ENCODE measurements at places on chromosomes 6 and 20.
A peak's percentile ranks its signal among the peaks of the same experiment; 100 is the strongest.

- no peak for DNase-seq
Observed at GRCh38 chr6:148306286-148306685, 36.4 kb upstream of the SASH1 start.

DNA sequence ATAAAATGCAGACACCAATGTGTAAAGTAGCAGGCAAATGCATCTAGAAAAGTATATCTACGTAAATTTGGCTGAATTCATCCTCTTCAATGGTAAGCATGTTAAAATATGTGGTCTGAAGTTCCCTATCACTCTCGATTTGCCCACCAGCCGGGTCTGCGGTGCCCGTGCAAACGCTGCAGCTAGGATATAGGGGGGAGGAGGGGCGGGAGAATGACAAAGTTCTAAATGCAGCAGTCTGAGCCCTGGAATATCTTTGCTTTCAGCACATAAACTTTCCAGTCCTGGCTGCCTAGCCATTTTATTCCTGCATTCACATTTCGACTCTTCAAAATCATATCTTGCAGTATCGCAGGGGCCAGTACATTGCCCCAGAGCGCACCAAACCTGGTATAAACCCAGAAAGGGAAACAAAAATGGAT lies 708 bp downstream of the NRN1 start:
- DNase-seq, result no peak

- no peak for DNase-seq
Observed at GRCh38 chr6:77425216-77425615, 38.1 kb downstream of the HTR1B start.

DNA sequence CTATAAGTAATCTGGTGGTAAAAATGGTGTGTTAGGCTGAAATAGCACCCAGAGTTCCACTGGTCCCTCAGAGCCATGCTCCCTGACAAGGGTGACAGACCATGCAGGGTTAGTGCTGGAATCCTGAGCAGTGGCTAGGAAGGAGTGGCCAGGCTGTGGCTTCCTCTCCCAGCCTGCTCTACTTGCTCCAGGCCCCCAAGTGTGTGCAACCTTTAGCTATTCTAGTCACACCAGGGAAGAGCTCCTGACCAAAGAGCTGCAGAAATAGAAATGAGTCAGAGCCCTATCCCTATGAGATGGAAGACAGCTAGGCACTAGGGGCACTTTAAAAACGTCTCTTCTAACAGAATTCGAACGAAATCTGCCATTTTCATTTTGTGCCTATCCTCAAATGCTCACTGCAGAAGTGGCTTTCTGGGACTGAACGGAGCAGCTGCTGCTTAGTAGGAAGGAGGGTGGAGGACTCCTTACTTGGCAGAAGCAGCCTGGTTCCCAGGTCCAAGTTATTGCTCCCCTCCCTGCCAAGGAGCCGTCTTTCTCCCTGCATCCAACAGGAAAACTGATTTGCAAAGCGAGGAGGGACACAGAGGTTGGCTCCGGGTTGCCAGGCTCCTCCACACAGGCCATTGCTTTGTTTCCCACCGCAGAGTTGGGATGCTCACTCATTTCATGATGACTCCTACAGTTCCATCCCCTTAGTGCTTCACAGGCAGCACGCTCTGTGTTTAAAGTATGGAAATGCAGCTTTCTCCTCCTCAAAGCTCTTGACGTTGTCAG lies 754.5 kb downstream of the C6orf118 start:
- DNase-seq, result peak; percentile 31

GRCh38 chr20:35284992-35285805 lies 627 bp upstream of the EIF6 start:
- DNase-seq, result no peak

GRCh38 chr6:168948002-168948401 lies 305.6 kb downstream of the THBS2 start:
- no peak for DNase-seq

GRCh38 chr6:40131675-40132074 lies 197.4 kb upstream of the MOCS1 start:
- no peak for DNase-seq

- no peak for DNase-seq
Observed at GRCh38 chr6:149223904-149224351, 93.6 kb upstream of the TAB2 start.

GRCh38 chr6:113120224-113120581 lies 736.9 kb upstream of the MARCKS start:
- DNase-seq, result no peak

GRCh38 chr20:59124296-59125029 lies 39.2 kb upstream of the ZNF831 start:
- DNase-seq, result no peak

DNA sequence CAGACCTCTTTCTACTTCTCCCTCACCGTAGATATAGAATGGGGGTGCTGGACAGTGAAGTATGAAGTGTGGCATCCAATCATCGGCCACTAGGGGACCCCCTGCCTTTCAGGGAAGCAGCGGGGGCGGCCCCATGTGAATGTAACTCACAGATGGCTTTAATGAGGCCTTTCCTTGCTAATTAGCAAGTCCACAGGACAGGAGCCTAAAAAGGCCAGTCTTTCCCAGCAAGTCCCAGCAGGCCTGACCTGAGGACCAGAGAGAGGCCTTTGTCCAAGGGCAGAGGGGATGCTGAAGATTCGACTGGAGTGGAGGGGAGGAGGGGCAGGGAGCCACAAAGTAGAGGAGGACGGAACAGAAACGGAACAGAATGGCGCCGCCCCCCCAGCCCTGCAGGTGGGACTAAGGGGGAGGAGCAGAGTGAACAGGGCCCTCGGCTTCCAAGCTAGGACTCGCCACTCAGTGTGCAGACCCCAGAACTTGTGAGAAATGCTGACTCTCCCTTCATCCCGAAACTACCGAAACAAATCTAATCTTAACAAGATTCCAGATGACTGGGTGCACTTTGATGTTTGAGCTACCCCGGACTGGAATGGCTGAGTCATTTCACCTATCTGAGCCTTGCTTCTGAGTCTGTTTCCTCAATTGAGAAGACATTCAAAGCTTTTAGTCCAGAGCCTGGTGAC lies 5.8 kb downstream of the C6orf132 start:
- DNase-seq, result no peak

- no peak for DNase-seq
Observed at GRCh38 chr6:135519348-135519747, 21.8 kb upstream of the AHI1 start.

GRCh38 chr6:5084781-5085647 lies at the start of gene PPP1R3G:
PPP1R3G (plus strand) TSS chr6:5085341; CDS start chr6:5085486, 145 bp downstream.
- peak; percentile 20 for DNase-seq

GRCh38 chr6:7468382-7469081 lies 72.9 kb upstream of the DSP start:
- DNase-seq, result peak; percentile 7

- DNase-seq, result no peak
Observed at GRCh38 chr20:46232539-46232938, 75.8 kb downstream of the CDH22 start.

GRCh38 chr6:23526526-23526925 lies 599.5 kb upstream of the NRSN1 start:
- DNase-seq, result no peak

- no peak for DNase-seq
Observed at GRCh38 chr6:141248021-141248799, 884.5 kb upstream of the GJE1 start.

GRCh38 chr20:11271920-11272594 lies 598.3 kb upstream of the JAG1 start:
- DNase-seq, result no peak

GRCh38 chr6:158718461-158719046 lies 68.7 kb downstream of the SYTL3 start:
- no peak for DNase-seq

DNA sequence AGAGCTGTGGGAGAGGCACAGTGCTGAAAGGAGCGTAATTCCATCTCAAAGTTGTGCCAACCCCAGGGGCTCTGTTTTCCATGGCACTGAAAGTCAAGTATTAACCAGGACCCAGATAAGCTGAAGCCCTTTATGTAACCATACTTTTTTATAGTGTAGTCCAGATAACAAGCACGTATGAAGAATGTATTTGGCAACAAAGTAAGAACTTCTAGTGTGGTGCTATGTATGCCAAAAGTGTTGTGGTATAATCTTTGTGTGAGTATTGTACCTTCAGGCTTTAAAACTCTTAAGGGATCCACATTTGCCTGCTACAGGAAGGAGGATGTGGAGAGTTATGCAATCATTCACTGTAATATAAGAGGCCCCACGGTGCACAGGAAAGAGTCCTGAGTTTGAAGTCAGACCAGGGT lies 129.4 kb downstream of the IBTK start:
- DNase-seq, result no peak

DNA sequence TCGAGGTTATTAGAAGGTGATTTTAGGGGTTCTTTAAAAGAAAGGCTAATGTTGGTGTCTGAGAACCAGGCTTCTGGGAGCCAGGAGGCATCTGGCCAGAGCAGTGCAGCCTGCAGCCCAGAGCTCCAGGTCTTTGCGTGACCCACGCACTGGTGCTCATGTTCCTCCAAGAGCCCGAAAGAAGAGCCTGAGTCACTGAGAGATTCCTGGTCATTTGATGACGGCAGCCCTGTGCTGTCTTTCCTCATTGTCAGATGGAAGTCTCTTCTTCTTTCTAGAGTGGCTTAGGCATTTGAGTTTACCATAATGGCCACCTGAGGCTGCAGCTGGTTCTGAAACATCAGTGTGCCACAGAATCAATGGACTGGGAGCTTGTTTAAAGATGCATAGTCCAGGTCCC lies 46.4 kb downstream of the CD109 start:
- no peak for DNase-seq

- DNase-seq, result no peak
Observed at GRCh38 chr20:54362283-54362682, 113.1 kb upstream of the DOK5 start.

DNA sequence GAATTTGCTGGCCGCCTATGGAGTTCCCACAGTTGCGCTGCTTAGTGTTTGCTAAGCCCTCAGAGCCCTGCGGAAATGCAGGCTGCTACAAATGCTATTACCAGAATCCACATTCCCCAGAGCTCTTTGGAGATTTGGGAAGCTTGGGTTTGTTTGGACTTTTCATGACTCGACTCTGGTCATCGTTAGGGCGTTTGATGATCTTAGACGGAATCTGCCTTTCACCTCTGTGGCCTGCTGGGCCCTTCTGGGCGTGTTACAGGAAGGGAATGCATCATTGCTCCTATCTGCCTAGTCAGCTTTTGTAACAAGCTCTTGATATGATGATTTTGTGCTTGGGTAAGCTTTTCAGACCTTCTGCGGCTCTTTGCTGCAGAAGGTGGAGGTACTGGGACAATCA lies 50.8 kb downstream of the EYA2 start:
- no peak for DNase-seq

DNA sequence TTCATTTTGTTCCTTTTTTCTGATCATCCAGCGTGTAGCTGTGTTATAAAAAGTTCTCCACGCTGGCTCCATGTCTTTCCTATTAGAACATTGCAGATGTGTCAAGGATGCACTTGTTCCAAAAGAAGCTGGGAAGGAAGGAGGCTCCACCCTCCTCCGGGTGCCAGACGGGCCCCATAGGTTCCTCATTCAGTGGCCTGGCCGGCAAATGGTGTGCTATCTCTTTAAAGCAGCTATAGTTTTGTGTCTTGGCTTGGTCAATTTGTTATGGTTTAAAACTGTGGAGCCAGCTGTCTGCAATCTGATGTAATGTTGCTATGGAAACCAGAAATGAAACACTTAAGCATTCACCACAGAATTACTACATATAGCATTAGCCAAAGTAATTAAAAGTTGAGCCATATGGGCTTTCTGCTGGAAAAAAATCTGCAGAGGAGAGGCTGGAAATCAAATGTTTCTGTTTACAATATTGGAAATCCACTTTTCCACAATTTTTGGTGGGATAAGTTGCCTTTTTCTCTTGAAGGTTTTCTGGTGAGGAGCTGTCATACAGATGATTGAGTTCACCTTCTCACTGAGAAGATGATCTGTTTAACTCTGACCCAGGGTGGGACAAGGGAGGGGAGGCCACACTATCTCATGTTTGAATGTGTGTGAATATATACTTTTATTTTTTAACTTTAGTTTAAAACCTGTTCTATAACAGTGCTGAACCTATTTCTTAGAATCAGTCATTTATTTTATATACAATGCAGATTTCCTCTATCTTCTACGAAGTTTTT lies 167.4 kb downstream of the SASH1 start:
- no peak for DNase-seq

GRCh38 chr20:53824779-53825178 lies 231.1 kb upstream of the ZNF217 start:
- no peak for DNase-seq

DNA sequence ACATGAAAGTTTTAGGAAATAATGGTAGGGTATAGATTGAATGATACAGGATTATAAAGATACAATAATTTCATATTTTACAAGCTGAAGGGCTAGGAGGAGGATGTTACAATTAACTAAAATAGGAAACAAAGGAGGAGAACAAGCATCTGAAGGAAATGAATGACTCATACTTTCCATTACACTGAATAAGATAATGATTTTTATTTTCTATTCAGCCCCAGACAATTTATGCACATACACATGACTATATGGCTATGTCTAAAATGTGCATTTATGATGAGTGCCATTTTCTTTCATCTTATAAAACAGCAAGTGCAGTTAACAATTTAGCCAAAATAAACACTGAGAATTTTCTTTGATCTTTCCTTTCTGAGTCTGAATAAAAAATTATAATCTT lies 994.6 kb upstream of the ADGRB3 start:
- DNase-seq, result no peak

DNA sequence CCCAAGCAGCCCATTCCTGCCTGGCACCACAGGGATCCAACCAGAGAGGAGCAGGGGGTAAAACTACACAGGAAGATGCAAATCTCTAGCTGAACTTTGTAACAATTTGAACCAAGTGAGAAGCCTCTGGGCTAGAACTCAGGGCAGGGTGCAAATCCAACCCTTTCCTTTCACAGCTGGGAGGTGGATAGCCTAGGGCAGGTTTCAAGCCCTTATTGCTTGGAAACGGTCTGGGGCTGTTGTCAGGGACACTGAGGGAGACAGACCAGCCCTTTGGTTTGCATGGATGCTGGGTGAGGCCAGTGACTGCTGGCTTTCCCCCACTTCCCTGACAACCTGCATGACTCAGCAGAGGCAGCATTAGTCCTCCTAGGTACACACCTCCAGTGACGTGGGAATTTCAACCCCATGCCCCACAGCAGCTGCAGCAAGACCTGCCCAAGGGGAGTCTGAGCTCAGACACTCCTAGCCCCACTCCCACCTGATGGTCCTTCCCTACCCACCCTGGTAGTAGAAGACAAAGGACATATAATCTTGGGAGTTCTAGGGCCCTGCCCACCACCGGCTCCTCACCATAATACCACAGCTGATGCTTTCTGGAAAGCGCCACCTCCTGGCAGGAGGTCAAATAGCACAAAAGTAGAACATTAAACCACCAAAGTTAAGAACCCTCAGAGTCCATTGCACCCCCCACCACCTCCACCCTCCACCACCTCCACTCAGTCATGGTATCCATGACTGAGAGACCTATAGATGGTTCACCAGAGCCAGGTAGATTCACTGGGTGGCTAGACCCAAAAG lies 797.7 kb upstream of the MAN1A1 start:
- no peak for DNase-seq

DNA sequence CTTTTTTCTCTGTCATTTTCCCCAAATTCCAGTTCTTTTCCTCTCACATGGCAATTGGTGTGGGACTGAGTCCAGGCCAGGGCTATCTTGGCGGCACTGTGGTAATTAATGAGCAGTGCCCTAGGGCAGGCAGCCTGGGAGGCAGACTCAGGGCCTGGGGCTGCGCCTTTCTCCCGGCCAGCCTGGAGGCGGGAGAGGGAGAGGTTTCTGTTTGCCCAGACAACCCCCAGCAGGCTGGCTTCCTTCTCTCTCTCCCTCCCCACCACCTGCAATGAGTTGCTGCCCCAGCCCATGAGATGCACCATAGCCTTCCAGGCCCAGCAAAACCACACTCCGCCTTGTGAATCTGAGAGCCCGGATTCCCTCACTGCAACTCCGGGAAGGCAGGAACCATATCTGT lies 15.1 kb upstream of the CCDC167 start:
- no peak for DNase-seq

GRCh38 chr6:134593887-134594286 lies 276.0 kb upstream of the SGK1 start:
- peak; percentile 92 for DNase-seq
